Esophagus squamous epithelium (tissue), 5 donors: ENCODE measurements at places on chromosomes 4 and X.

GRCh38 chr4:121073004-121073435, 685 bp upstream of the NDNF start:
- peak overlapping the region; percentile 53 for H3K4me3 ChIP-seq
- H3K27me3 ChIP-seq = peaks cover 16% of the 10 kb centered on the region
- H3K36me3 ChIP-seq = no peaks in the 10 kb centered on the region
- no peak for DNase-seq

DNA sequence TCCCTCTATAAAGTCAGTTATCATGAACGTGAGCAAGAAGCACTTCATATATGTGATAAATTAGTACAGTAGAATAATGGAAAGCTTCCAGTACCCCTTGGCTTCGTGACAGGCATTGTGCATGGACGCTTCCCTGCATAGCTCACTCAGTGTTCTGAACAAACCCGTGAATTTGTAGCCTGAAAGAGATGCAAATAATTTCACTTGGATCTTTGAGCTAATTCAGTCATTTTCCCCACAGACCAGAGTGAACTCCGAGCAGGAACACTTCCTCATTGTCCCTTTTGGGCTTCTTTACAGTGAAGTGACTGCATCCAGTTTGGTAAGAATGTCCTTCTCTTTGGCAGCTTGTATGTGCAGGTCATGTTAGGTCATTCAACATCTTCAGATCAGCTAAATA, 50.1 kb downstream of the ADD1 start:
- no peak for DNase-seq
- H3K4me3 ChIP-seq = no peak overlapping the region
- H3K27me3 ChIP-seq = no peaks in the 10 kb centered on the region
- peaks cover 9% of the 10 kb centered on the region for H3K36me3 ChIP-seq
- H3K4me1 ChIP-seq = no peaks in the 10 kb centered on the region

DNA sequence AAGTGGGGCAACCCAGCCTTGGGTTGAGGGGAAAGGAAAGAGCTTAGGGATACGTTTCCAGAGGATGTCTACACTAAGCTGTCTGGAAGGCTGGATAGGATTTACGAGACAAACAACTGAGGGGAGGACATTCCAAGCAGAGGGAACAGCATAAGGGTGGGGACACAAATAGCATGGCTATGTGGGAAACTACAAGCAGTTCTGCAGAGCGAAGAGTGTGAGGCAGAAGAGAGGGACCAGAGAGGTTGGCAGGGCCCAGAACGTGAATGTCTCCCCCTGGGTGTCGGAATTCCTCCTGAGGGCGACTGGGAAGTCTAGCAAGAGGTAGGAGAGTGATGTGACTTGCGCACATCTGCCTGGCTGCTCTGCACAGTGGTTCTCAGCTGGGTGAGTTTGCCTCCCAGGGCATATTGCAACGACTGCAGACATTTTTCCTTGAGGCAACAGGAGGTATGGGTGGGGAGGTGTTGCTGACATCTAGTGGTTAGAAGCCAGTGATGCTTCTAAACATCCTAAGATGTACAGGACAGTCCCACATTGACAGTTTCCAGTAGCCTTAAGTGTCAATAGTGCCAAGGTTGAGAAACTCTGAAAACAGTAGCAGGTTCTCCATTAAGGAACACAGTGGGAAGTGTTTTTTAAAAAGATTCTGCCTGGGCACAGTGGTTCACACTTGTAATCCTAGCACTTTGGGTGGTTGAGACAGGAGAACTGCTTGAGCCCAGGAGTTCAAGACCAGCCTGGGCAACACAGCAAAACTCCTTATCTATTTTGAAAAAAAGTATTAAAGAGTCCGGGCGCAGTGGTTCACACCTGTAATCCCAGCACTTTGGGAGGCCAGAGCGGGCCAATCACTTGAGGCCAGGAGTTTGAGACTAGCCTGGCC, 9.2 kb downstream of the NDUFA1 start:
- H3K4me3 ChIP-seq = no peak overlapping the region
- peaks cover 3% of the 10 kb centered on the region for H3K4me1 ChIP-seq
- H3K27me3 ChIP-seq = no peaks in the 10 kb centered on the region
- H3K27ac ChIP-seq = no peak overlapping the region
- no peaks in the 10 kb centered on the region for H3K36me3 ChIP-seq
- no peak for DNase-seq

DNA sequence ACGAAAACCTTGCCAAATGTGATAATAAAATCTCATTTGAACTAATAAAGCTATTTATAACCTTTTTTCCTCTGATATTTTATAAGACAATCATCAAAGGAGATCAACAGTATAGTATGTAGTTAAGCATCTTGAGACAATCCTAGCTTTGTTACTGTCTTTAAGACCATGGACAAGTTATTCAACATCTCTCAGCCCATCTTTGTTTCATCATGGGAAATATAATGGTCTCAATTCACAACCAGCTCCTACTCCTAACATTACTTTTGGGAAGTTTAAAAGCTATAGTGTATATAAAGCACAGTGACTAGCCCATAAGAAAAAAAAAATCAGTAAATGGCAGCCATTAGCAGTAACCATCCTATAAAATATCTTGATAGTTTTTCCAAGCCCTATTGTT, 57.6 kb upstream of the APELA start:
- no peaks in the 10 kb centered on the region for H3K27me3 ChIP-seq
- no peak for DNase-seq
- H3K4me1 ChIP-seq = no peaks in the 10 kb centered on the region
- no peak overlapping the region for H3K4me3 ChIP-seq
- H3K27ac ChIP-seq = no peak overlapping the region

GRCh38 chr4:82519776-82520175, 42.0 kb downstream of the TMEM150C start:
- no peaks in the 10 kb centered on the region for H3K36me3 ChIP-seq
- no peaks in the 10 kb centered on the region for H3K4me1 ChIP-seq
- no peak overlapping the region for H3K4me3 ChIP-seq
- H3K27ac ChIP-seq = no peak overlapping the region
- no peak for DNase-seq

GRCh38 chrX:110383414-110383813, 24.8 kb downstream of the RTL9 start:
- no peaks in the 10 kb centered on the region for H3K4me1 ChIP-seq
- DNase-seq = no peak
- H3K36me3 ChIP-seq = no peaks in the 10 kb centered on the region
- H3K27ac ChIP-seq = no peak overlapping the region
- no peaks in the 10 kb centered on the region for H3K27me3 ChIP-seq
- H3K4me3 ChIP-seq = no peak overlapping the region

GRCh38 chr4:24468071-24468470, 116.3 kb downstream of the DHX15 start:
- no peak overlapping the region for H3K27ac ChIP-seq
- H3K27me3 ChIP-seq = no peaks in the 10 kb centered on the region
- peaks cover 21% of the 10 kb centered on the region for H3K4me1 ChIP-seq

DNA sequence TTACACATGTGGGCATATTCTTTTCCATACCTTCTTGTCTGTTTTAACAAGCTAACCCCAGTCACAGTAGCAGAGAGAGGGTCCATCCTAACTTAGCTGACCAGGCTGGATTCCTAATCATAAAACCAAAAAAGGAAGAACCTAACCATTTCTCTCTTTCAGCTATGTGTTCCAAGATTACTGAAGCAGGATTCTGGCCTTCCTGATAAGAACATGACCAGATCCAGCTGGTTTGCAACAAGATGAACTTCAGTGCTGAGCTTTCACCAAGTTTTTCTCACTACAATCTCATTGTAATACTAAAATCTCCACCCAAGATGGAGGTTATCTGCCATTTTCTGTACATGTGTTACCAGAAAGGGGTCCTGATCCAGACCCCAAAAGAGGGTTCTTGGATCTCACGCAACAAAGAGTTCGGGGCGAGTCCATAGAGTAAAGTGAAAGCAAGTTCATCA, 20.4 kb upstream of the UBA6 start:
- peak overlapping the region; percentile 66 for H3K27ac ChIP-seq
- H3K4me1 ChIP-seq = peaks cover 45% of the 10 kb centered on the region
- DNase-seq = no peak
- H3K4me3 ChIP-seq = no peak overlapping the region

DNA sequence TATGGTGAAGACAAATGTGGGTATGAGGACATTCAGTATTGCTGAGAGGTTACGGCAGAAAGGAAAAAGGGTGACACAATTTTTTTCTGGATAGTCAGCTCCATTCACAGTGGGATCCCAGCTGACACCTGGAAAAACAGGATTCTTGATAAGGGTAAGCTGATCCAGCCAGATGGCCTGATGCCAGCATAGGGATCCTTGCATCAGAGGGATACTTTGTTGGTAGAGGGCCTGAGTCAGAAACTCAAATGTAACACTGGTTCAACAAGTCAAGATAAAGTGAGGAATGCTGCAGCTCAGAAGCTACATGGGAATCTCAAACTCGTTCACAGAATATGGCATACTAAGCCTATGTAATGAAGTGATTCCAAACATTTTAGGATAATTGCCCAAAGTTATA, 726.7 kb downstream of the C4orf33 start:
- DNase-seq = no peak
- H3K27ac ChIP-seq = no peak overlapping the region
- H3K36me3 ChIP-seq = no peaks in the 10 kb centered on the region
- no peak overlapping the region for H3K4me3 ChIP-seq
- no peaks in the 10 kb centered on the region for H3K27me3 ChIP-seq

DNA sequence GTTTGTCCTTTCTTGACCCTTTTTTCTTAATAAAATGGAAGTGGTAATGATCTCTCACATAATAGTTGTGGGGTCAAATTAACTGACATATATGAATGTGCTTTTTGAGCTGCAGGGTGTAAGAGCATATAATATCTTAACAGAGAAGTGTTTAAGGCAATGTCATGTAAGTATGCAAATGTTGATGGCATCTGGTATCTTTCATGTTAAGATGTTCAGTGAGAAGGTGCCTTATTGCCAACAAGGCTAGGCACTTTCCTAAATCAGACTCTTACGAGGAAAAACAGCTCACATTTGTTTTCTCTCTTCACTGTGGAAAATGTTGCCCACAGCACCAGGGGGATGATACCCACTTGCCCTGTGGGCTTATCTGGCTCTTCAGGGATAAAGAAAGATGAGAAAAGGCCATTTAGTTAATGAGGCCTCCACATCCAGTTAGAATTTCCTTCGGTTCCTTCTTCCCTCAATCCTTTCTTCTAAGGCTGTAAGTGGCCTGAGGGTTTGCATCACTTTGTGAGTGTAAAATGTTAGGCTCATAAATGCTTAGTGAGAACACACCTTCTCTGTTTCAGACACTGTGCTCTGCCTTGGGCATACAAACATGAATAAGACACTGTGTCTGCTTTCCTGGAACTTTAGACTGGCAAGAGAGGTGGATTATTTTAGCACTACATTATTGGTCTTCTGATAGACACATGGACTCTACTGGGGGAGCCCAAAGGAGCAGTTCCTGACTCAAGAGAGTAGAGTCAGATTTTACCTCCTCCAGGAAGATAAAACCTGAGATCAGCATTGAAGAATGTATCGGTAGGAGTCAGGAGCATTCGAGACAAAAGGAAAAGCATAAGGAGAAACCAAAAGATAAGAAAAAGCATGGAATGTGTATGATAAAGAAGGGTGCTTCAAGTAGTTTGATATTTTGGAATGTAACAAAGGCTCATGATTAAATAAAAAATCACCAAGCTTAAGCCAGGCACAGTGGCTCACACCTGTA, 135.5 kb downstream of the SOWAHB start:
- no peaks in the 10 kb centered on the region for H3K4me1 ChIP-seq
- H3K4me3 ChIP-seq = no peak overlapping the region
- no peaks in the 10 kb centered on the region for H3K36me3 ChIP-seq

GRCh38 chr4:151324752-151325110, 674 bp downstream of the SH3D19 start:
- peak overlapping the region; percentile 93 for H3K27ac ChIP-seq
- no peaks in the 10 kb centered on the region for H3K36me3 ChIP-seq
- no peaks in the 10 kb centered on the region for H3K27me3 ChIP-seq
- H3K4me1 ChIP-seq = peaks cover 58% of the 10 kb centered on the region
- DNase-seq = no peak
- peak overlapping the region; percentile 94 for H3K4me3 ChIP-seq

- no peak overlapping the region for H3K4me3 ChIP-seq
- H3K36me3 ChIP-seq = no peaks in the 10 kb centered on the region
- H3K27me3 ChIP-seq = no peaks in the 10 kb centered on the region
- H3K27ac ChIP-seq = peak overlapping the region; percentile 21
- DNase-seq = no peak
Measured at GRCh38 chr4:174631901-174632758, 109.8 kb upstream of the HPGD start.

DNA sequence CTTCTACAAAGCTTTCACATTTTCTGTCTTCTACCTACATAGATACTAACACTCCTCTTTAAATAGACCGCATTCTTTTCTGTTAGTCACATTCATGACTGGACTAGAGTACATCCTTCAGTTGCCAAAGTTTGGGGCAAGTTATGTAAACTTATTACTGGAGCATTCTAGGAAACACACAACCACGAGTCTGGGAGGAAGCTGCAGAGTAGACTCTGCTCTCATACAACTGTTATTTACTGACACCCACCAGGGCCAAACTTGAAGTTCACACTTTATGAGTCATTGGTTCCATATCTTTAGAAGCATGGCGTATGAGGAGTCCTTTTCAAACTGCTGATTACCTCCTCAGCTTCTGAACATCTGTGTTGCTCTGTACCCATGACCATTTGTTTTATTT, 87.0 kb downstream of the RNF150 start:
- no peak overlapping the region for H3K4me3 ChIP-seq
- H3K27ac ChIP-seq = no peak overlapping the region
- no peaks in the 10 kb centered on the region for H3K36me3 ChIP-seq
- no peaks in the 10 kb centered on the region for H3K27me3 ChIP-seq

DNA sequence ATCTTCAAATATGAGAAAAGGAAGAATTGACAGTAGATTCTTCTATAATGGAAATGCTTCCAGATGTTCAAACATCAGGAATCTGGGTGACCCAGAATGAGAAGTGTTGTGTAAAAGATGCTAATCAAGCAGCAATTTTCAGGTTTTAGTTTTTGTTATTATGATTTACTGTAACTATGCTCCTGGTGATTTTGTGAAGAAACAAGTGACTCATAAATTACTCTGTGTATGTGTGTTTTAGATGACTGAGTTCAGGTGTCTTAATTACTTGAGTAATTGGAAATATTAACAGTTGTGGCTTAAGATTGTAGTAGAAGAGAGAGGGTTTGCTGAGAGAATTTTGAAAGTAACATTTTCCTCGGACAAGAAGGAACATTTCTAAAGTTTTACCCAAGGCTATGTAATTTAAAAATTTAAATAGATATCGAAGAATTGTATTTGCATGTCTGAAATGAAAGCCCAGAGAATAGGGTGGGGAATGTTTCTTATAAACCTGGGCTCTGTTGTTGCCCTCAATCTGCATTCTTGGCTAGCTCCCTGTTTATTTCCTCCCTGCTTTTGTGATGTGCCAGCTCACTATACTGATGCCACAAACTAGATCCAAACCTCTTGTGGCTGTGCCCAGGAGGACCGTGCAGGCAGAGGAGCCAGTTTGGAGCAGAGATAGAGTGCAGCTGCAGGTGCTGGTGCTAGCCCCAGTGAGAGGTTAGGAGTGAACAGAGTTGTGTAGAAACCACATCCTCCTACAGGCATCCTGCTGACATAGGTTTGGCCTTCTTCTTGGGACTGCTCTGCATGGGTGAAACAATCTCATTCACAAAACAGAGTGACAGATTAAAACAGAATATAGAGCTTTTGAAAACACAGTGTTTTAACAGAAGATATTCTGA, 25.4 kb upstream of the TNIP3 start:
- no peak for DNase-seq
- H3K4me1 ChIP-seq = no peaks in the 10 kb centered on the region
- H3K27me3 ChIP-seq = no peaks in the 10 kb centered on the region
- H3K27ac ChIP-seq = peak overlapping the region; percentile 29
- H3K36me3 ChIP-seq = no peaks in the 10 kb centered on the region

- H3K4me3 ChIP-seq = no peak overlapping the region
- H3K4me1 ChIP-seq = no peaks in the 10 kb centered on the region
Measured at GRCh38 chrX:94932278-94932965, 1258.4 kb downstream of the FAM133A start.

GRCh38 chr4:147524601-147525000, 43.7 kb downstream of the EDNRA start:
- no peaks in the 10 kb centered on the region for H3K36me3 ChIP-seq
- H3K4me3 ChIP-seq = no peak overlapping the region
- H3K27me3 ChIP-seq = no peaks in the 10 kb centered on the region
- no peak overlapping the region for H3K27ac ChIP-seq
- no peak for DNase-seq
